ENCODE measurements at places on chromosomes 1 and 21.

GRCh38 chr21:27024301-27024700 is 57.4 kb upstream of the ADAMTS5 start:
- no peak for DNase-seq

- no peak for DNase-seq
Measured at GRCh38 chr1:115713906-115714305, 54.6 kb downstream of the CASQ2 start.

DNA sequence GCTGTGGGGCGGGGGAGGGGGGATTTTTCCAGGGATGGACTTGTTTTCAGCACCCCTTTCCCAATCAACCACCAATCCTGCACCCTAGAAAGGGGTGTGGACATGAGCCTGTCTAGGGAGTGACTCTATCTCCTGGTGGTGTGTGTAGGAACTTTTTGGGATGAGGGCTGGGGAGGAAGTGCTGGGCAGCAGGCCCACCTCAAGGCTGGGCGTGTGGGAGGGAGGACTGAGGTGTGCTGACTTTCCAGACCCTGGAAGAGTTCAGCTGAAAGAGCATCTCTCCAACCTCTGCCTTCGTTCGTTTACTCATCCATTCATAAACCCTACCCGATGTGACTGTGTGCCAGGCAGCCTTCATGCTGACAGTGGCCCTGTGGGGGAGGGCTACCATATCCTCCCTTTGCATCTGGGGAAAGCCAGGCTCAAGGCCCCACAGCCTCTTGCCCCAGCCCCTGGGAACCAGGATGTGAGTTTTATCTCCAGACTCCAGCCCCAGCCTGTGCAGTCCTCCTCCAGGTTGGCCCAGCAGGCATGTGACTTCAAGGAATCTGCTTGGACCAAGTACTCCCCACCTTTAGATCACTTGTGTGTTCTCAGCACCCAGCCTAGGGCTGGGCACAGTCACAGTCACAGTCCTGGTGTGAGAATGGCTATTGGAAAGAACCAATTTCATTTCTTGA is 6.7 kb downstream of the KNCN start:
- DNase-seq = no peak

- DNase-seq = no peak
Measured at GRCh38 chr21:42474043-42474831, 21.8 kb downstream of the RSPH1 start.

DNA sequence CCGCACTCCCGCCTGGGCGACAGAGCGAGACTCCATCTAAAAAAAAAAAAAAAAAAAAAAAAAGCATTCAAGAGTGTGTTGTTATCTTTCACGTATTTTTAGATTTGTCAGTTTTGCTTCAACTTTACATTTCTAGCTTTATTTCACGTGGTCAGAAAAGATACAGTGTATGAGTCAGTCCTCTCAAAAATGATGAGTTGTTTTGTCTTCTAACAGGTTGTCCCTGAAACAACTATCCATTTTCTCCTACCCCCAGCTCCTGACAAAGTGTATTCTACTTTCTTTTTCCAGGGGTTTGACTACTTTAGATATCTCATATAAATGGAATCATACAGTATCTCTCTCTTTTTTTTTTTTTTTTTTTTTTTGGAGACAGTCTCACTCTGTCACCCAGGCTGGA is 5.5 kb upstream of the ZNF695 start:
- DNase-seq = no peak

GRCh38 chr1:67230539-67230938 is 64.3 kb downstream of the IL23R start:
- DNase-seq = no peak

Measured in activated CD4-positive, alpha-beta T cell treated with anti-CD3 and anti-CD28 coated beads, Interleukin-2, Interleukin-4, amounts not matched to agents 100 ng/mL and 50 ng/mL, durations not matched to agents 16 hours and 8 hours (primary cell).